Stimulated activated CD4-positive, alpha-beta T cell treated with anti-CD3 and anti-CD28 coated beads, Interleukin-4, amount 100 ng/mL, for 4 hours (primary cell): ENCODE measurements at places on chromosomes 16 and 17.

GRCh38 chr17:72760368-72760767, 332.1 kb downstream of the SLC39A11 start:
- no peak for DNase-seq

GRCh38 chr17:29084541-29085146, 41.7 kb downstream of the PIPOX start:
- DNase-seq, result no peak

GRCh38 chr17:61063528-61063927, 336.1 kb upstream of the TBX2 start:
- no peak for DNase-seq

GRCh38 chr17:79952265-79952877, 83.3 kb downstream of the TBC1D16 start:
- no peak for DNase-seq

DNA sequence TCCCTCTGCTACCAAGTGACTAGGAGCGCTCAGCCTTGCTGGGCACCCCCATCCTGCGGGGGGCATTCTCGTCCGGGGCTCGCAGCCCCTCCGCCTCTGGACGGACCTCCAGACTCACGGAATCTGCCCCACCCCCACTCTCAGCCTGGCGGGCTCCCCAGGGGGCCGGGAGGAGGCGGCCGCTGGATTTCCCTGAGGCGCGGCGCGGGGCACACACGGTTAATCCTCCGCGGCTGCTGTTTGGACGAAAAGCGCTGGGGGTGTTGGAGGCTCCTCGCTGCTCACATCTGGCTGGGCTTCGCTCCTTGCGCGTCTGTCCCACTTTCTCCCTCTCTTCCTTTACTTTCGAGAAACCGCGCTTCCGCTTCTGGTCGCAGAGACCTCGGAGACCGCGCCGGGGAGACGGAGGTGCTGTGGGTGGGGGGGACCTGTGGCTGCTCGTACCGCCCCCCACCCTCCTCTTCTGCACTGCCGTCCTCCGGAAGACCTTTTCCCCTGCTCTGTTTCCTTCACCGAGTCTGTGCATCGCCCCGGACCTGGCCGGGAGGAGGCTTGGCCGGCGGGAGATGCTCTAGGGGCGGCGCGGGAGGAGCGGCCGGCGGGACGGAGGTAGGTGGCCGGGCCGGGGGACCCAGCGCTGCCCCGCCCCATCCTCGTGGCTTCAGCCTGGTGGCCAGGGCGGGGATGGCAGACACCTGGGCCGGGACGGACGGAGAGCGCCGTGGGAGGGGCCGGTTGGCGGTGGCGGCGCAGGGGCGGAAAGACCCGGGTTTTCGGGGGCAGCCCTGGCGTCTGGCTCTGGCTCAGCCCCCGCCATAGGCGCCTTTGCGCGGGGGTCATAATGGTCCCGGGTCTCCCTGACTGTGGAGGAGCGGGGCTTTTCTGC, at the start of gene C1QTNF1:
C1QTNF1 (plus strand) TSS at position 284 of the 886 bp plus-strand sequence. CDS start 19,800 bp downstream, outside the sequence.
- DNase-seq, result peak; percentile 22

- DNase-seq, result no peak
Measured at GRCh38 chr17:71496552-71496951, 624.3 kb upstream of the SOX9 start.

DNA sequence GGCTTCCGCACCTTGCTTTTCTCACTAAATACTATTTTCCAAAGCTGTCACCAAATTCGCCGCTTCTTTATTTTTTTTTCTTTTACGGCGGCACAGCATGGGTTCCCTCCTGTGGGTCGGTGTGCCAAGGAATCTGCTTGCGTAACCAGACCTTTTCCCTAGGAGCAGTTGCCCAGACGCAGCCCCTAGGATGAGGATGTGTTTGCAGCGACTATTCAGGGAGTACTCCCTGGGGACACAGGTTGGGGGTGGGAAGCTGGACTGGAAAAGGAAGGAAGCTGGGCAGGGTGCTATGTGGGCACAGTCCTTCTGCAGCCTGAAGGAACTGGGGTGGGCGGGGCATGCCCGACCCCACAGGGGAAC, 49.0 kb upstream of the ZCCHC14 start:
- DNase-seq, result no peak

DNA sequence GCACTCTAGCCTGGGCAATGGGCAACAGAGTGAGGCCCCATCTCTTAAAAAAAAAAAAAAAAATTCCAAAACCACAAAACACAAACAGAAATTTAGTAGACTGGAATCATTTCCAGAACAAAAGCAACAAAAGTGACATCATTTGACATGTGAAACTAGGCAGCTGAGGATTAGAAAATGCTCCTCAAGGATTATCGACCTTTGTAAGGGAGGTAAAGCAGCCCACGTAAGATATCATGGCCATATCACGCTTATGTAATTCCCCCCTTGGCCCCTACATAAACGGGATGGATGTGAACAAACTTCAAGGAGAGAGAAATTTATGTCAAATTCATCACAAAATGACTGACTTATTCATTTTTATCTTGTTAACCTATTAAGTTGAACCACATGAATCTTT, 83.3 kb downstream of the WDR59 start:
- no peak for DNase-seq

GRCh38 chr16:4994719-4995434, 36.7 kb downstream of the SEC14L5 start:
- no peak for DNase-seq

DNA sequence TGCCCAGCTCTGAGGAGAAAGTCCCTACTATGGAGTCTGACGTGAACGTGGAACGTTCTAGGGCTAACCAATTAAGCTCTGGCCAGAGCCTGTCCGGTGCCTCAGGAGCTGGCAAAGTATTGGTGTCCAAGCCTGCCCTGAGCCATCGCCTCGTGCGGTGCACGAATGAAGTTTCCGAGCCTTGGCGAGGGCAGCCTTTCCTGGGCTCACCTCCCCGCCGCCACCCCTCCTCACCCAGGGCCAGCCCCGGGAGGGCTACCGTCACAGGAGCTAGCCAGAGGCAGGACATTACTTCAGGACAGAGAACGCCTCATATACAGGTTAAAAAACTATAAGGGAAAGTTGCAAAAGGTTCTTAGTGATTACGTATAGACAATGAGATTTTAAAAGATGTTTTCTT, 23.6 kb upstream of the TRAP1 start:
- no peak for DNase-seq

- no peak for DNase-seq
Measured at GRCh38 chr17:1752425-1753262, 9.2 kb upstream of the SERPINF1 start.

DNA sequence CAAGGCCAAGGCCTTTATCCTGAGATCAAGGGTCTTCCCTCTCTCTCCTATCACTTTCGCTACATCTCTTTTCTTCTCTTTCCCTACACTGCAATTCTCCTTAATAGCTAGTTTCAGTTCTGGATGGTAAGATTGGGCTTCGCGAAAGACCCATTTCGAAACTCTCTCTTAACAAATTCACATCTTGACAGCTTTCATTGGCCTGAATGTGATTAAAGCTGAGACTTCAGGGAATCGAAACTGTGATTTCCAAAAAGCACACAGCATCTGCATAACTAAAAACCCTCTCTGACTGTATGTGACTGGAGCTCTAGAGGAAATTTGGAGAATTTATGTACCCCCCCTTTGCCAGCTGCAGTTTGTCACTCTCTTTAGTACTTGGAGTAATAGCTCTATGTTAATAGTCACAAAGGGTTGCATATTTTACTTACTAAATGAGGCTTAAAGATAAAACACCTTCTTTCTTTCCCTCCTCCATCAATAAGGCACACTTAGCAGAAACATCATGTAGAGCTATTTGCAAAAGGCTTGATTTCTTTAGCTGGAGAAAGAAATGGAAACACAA, 105.3 kb upstream of the FAM20A start:
- no peak for DNase-seq

DNA sequence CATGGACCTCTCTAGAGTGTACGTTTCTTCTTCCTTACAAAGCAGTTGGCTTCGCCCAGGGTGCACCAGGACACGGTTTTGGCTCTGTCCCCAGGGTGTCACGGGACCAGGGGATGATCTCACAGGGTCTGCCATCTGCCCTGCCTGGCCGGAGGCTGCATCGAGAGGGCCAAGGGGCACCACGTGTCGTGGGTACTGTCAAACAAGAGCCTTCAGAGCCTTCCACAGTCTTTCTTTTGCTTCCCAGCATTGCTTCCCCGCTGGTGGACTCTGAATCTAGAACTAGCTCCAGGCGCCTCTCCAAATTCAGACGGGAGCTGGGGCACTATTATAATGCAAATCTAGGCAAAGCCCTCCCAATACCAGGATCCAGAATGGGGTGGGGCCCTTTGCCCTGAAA, 47.9 kb downstream of the MAPT start:
- no peak for DNase-seq

- no peak for DNase-seq
Measured at GRCh38 chr16:74922150-74923138, 62.5 kb downstream of the WDR59 start.

DNA sequence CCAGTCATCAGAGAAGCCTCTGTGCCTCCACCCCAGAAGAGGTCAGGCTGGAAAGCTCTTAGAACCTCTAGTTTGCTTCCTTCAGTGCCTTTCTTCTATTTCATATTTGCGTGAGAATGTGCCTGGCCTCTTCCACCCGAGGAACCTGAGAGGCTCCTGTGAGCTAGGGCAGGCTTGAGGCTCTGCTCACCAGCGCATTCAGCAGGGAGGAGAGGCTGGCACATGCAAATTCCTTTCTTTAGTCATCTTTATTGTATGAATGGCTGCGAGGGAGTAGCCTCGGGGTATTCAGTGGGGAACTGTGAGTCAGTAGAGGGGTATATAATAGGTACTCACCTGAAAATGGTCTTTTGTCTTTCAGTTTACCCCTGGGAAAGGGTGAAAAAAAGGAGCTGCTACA, 268.3 kb downstream of the ABCC12 start:
- no peak for DNase-seq

GRCh38 chr16:65521633-65522328, 399.9 kb upstream of the CDH11 start:
- DNase-seq, result no peak
